NCI-H1930 (cell line): ENCODE measurements at places on chromosomes 1 and 21.

DNA sequence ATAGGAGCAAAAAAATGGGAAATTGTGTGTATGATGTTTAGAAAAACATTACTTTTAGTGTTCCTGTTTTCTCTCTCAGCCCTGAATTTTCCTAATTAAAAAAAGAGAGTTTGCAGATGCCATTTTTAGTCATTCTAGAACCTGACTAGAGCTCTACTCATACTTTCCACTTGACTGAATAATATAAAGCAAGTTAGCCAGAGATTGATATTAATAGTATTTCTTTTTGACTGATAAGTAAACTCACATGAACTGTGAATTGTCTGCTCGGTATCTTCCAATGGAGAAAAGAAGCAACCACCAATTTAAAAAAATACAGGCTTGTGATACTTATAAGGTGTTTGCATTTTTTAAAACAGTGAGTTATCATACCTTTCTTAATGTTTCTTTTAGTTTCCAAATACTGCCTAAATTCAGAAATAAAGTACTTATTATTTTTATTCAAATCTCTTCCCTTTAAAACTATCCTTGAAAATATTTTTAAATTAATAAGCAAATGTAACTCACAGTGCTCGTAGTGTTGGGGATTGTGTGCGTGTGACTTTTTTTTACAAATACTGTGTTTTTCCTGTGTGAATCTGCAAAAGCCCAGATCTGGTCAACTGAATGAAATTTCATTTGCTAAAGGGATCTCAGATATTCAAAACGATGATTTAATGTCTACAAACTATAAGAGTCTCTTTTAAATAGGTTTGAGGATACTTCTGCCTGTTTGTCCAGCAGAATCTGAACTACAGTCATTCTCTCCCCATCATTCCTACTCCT lies 9.8 kb downstream of the RAP1A start:
- no peak for DNase-seq

GRCh38 chr1:48547561-48548220 lies 75.7 kb upstream of the SPATA6 start:
- DNase-seq = no peak

- DNase-seq = no peak
Observed at GRCh38 chr1:217048104-217048707, 325.0 kb upstream of the ESRRG start.

- no peak for DNase-seq
Observed at GRCh38 chr1:54400329-54400728, 5.9 kb downstream of the SSBP3 start.

DNA sequence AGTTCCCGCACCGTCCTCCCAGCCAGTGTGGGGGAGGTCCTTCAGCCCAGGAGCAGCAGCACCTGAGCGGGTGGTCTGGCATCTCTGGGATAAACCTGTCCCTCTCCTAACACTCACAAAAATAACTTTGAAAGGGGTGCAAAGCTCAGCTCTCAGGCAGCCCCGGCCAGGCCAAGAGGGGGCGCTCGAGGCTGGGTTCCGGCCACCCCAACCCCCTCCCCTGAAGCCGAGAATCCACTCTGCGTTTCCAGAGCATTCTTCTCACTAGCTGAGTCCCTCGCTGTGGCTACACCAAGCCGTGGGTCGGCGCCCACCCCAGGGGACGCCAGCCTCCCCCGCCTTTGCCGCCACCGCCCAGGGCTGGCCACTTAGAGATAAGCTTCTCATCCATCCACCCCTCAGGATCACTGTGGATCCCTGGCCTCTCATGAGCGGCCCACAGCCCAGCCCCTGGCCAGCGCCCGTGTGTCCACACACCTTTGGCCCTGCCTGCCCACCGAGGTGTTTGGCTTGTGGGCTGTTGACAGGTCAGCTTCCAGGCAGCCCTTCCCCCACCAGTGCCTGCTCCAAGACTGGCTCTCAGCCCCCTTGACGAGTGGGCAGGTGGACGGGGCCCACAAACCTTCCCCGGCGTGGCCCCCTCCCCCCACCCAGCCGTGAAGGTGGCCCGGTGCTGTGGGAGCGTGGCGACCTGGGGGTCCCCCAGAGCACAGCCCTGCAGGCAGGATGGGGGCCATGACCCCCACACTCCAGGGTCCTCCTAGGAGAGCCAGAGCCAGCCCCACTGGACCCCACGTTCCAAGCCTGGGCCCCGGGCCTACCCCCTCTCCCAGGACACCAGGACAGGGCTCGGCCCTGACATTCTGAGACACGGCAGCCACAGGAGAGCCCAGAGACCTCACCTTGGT lies 1.9 kb downstream of the FTCD start:
- no peak for DNase-seq

GRCh38 chr1:206663832-206664652 lies 20.7 kb upstream of the MAPKAPK2 start:
- peak; percentile 74 for DNase-seq

DNA sequence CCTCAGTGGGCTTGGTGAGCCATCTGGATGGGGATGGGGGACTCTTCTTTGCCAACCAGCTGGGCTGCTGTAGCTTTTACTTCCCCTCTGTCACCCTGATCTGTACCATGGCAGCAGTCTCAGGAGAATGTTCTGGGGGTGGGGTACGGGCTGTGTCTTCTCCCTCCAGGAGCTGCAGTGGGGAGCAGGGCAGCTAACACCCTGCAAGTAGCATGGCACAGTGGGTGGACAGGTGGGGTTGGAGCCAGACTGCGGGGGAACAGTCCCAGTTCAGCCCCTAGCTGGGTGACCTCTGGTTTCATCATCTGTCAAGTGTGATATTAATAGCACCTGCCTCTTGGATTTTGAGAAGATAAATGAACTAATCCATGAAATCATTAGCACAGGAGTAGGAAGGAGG lies 3.1 kb downstream of the NFASC start:
- no peak for DNase-seq

DNA sequence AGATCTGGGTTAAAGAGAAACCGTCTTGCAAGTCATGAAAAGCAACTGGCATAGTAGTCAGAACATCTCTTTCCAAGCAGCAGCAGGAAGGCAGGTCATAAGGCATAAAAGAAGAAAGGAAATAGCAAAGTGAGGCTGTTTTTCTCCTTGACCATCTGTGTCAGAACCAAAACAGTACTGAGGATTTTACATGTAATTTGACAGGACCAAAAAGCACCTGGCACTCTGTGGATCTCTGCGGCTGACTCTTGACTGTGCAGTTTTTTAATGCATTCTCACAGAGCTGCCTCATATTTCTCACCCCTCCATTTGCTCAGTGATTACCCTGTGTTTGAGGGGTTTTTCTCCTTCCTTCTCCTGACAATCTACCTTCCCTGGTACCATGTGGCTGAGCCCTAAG lies 17.7 kb downstream of the TBX15 start:
- no peak for DNase-seq

DNA sequence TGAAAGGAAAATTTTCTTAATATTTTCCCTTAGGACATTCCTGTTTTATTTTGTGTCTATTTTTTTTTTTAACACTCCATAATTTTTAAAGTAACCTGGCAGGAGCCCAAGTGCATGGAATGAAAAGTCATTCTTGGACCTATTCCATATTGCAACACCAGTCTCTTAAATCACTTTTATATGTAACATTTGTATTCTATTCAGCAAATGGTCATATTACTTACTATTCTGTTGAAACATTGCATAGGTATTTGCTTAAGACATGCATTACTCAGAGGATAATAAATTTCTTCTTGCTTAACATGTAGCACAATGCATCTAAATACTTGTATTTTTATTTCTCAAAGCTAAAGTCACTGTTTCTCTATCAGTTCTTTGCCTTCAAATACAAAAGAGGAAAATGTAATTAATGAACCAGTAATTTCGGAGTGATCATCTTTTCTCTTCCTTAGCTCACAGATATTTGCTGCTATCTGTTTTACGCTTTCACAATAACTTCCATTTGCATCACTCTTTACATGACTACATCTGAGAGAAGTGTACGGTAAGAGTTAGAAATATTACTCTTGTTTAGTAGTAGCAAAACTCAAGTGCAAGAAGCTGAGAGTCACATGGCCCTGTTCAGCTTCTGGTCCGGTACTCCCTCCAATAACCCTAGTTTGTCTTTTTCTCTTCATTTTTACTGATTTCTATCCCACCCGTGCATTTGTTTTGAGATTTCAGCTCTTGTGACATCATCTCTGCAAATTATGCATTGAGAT lies 394.8 kb downstream of the USP25 start:
- no peak for DNase-seq

- no peak for DNase-seq
Observed at GRCh38 chr1:160232911-160233310, 27.7 kb downstream of the PEA15 start.

DNA sequence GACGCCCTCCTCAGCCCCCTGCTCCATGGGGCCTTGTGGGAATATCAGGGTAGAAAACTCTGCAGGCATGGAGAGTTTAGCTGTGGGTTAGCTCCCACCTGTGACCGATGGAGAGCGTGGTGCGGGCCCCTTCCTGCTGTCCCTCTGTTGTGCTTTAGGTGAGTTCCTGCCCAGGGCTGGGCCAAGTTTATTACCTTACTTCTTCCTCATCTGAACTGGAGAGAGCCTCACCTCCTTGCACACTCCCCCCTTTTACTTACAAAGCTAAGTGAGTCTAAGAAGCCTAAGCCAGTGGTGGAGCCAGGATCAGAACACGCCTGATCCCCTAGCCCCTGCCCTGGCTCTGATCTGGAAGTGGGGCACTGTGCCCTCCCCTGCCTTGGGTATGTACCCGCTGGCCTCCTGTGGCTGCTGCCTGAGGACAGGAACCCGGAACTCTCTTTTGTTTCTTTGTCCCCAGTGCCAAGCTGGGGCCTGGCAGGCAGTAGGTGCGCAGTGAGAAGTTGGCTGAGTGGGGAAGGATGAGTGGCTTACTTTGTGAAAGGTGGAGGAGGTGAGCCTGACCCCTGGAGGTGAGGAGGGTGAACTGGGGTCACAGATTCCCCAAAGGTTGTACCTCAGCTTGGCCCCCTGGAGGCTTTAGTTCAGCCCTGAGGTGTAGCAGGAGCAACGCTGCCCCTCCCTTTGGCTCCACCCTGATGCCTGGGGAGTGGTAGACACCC lies 32.9 kb downstream of the ARHGEF10L start:
- DNase-seq = no peak

GRCh38 chr1:6330410-6330911 lies 63.1 kb downstream of the ACOT7 start:
- no peak for DNase-seq

GRCh38 chr21:14687268-14687625 lies 141.1 kb upstream of the SAMSN1 start:
- DNase-seq = no peak

- no peak for DNase-seq
Observed at GRCh38 chr1:41434306-41434705, 50.2 kb downstream of the EDN2 start.

DNA sequence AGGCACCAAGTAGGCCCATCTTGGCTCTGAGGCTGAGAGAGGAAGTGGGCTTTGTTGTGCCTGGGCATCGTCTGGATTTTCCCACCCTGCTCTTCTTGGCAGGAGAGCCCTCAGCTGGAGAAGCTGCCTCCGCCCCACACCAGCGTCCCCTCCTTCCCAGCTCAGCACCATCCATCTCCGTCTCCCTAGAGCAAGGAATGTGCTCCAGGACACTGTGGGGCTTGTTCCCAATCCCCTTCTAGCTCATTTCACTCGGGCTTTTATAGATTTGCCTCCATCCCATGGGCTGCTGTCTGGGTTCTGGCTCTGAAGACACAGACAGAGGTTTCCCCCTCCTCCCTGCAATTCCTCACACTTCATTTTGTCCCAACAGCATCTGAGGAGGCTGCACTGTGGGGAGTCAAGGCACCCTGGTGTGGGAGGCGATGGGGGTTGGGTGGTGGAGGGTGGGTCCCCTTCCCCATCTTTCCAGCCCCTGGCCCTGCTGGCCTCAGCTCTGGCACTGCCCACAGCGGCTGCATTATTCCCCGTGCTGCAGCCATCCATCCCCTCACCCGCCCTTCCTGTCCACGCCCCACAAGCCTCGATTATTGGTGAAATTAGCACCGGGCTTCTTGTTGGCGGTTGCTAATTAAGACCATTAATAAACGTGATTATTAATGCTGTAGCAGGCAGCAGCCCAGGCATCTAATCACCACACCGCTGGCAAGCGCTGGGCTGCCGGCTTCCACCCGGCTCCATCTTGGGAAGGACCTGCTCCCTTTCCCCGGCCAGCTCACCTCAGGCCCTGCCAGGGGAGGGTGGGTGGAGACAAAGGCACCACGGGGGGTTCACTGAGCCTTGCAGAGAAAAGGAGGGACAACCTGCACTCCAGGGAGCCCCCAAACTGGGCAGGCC lies 21.7 kb downstream of the RHBG start:
- no peak for DNase-seq

- no peak for DNase-seq
Observed at GRCh38 chr1:181759481-181759880, 276.2 kb downstream of the CACNA1E start.

- no peak for DNase-seq
Observed at GRCh38 chr1:24293392-24294227, 25.5 kb upstream of the GRHL3 start.

DNA sequence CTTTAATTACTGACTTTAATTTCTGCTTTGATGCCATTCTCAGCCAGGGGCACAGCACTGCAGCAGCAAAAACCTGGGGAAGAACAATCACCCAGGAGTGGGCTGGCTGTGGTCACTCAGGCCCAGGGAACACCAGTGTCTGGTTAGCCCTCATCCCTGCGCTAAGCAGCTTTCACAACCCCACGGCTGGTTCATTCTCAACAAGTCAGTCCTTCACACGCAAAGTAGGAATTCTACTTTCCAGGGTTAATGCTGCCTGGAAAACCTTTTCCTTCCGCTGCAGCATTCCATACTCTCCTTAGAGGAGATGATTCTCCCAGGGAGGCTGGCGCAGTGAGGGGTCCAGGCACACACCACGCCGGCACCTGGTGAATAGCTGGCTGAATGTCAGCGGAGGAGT lies 24.3 kb upstream of the KCNE1 start:
- no peak for DNase-seq

GRCh38 chr1:12454406-12455391 lies 163.3 kb downstream of the DHRS3 start:
- no peak for DNase-seq

DNA sequence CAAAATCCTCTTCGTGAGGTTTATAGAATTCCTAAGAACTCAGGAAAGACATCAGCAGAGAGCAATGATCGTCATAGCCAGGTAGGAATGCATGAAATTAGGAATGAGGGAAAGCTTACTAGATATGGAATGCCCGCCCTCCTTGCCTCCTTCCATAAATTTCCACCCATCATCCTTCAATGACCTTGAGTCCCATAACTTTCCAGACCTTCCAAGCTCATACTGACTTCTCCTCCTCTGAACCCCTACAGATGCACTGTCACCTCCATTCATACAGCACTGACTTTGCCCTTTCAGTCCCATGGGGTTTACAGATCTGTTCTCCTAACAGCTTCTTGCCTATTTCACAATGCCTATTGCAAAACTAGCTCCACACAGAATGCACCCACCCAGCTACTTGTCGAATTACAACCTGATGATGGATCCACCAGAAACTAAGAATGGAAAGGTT lies 23.8 kb upstream of the PPP1R15B start:
- no peak for DNase-seq
